ENCODE measurements at places on chromosomes 1 and 21. TPM values are rescaled to one million over a fixed set of nuclear protein-coding genes. Genes with fewer than 3 reads are reported as not detected.

The OPTC gene
- total RNA-seq, result not detected

The LCE1F gene
- not detected for total RNA-seq

The GPR37L1 gene
- 0.07 TPM for total RNA-seq

The CSMD2 gene
- total RNA-seq, result 1.1 TPM

The CHI3L2 gene
- total RNA-seq, result not detected

The SLC44A5 gene
- total RNA-seq, result 4.1 TPM

The FOXD3 gene
- total RNA-seq, result not detected

- H3K27ac ChIP-seq, result peak overlapping the region; percentile 98
- peaks cover 70% of the 10 kb centered on the region for H3K4me1 ChIP-seq
- H3K4me3 ChIP-seq, result peak overlapping the region; percentile 33
- no peaks in the 10 kb centered on the region for H3K36me3 ChIP-seq
- DNase-seq, result peak; percentile 61
Measured at GRCh38 chr1:8202182-8202905, 115.6 kb upstream of the SLC45A1 start.

- H3K36me3 ChIP-seq, result peaks cover 16% of the 10 kb centered on the region
- H3K27ac ChIP-seq, result peak overlapping the region; percentile 99
- H3K27me3 ChIP-seq, result no peaks in the 10 kb centered on the region
- DNase-seq, result peak; percentile 49
- H3K4me3 ChIP-seq, result peak overlapping the region; percentile 38
- H3K4me1 ChIP-seq, result peaks cover 31% of the 10 kb centered on the region
Measured at GRCh38 chr1:15214527-15214926, 32.5 kb upstream of the FHAD1 start.

GRCh38 chr1:157044326-157044725 lies 1.2 kb downstream of the ARHGEF11 start:
- peak overlapping the region; percentile 82 for H3K4me3 ChIP-seq
- no peaks in the 10 kb centered on the region for H3K27me3 ChIP-seq
- no peak for DNase-seq
- H3K27ac ChIP-seq, result peak overlapping the region; percentile 97
- no peaks in the 10 kb centered on the region for H3K36me3 ChIP-seq

GRCh38 chr1:103911450-103911849 lies 161.8 kb downstream of the AMY1C start:
- no peak overlapping the region for H3K4me3 ChIP-seq
- no peak overlapping the region for H3K27ac ChIP-seq
- H3K4me1 ChIP-seq, result no peaks in the 10 kb centered on the region

GRCh38 chr1:228366062-228366865 lies 40.4 kb downstream of the TRIM11 start:
- H3K4me3 ChIP-seq, result no peak overlapping the region
- H3K27me3 ChIP-seq, result no peaks in the 10 kb centered on the region
- no peak overlapping the region for H3K27ac ChIP-seq
- no peaks in the 10 kb centered on the region for H3K36me3 ChIP-seq
- peaks cover 9% of the 10 kb centered on the region for H3K4me1 ChIP-seq

DNA sequence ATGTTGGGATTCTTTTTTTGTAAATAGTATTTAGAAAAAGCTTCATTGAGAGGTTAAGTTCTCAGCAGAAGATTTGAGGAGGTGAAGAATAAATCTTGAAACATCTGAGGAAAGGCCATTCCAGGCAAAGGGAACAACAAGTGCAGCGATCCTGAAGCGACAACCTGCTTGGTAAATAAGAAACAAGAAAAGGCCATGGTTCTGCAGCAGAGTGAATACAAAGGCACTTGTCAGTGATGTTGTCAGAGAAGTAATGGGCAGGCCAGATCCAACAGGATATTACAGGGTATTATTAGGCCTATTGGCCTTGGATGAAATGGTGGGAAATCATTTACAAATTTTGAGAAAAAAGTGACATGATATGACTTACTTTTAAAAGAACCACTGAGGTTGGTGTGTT lies 960.0 kb downstream of the PLA2G4A start:
- H3K36me3 ChIP-seq, result peaks cover 3% of the 10 kb centered on the region
- no peak overlapping the region for H3K4me3 ChIP-seq
- peaks cover 5% of the 10 kb centered on the region for H3K4me1 ChIP-seq
- H3K27me3 ChIP-seq, result no peaks in the 10 kb centered on the region

DNA sequence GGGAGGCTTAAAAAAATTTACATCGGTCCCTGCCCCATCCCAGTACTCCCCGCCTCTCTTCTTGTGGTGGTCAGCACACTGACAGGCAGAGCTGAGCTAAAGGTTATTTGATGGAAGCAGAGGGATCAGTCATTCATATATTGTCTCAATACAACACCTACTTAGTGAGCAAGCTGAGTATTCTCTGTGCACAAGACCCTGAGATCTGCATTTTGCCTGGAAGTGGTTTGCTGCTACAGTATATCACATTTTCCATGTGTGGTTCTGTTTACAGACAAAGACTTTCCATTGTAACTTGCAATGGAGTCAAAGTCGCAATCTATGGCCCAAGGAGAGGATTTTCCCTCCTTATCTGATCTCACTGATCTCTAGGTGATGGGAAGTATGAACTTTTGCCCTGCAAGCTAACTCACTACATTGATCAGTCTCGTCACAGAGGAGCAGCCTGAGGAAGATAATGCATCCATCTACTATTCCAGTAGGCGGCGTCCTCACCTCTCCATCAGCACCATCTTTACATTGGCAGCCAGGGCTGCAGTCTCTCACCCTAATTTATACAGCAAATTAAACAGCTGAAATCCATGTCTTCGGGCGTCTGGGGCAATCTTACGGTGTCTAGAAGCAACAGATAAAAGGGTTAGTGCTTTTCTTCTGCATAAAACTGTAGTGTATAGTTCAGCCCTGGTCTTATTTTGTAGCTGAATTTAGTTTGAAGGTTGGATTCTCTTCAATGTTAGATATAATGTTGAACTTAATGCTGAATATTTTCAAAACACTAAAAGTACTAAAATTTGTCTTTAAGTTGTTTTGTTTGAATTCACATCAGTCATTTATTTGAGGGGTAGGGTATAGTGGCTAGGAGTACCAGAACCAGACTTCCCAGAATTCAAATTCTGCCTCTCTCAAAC lies 3.2 kb upstream of the TRAF5 start:
- H3K27me3 ChIP-seq, result no peaks in the 10 kb centered on the region
- no peak for DNase-seq
- H3K27ac ChIP-seq, result no peak overlapping the region
- H3K4me1 ChIP-seq, result peaks cover 14% of the 10 kb centered on the region
- H3K36me3 ChIP-seq, result no peaks in the 10 kb centered on the region
- H3K4me3 ChIP-seq, result no peak overlapping the region

DNA sequence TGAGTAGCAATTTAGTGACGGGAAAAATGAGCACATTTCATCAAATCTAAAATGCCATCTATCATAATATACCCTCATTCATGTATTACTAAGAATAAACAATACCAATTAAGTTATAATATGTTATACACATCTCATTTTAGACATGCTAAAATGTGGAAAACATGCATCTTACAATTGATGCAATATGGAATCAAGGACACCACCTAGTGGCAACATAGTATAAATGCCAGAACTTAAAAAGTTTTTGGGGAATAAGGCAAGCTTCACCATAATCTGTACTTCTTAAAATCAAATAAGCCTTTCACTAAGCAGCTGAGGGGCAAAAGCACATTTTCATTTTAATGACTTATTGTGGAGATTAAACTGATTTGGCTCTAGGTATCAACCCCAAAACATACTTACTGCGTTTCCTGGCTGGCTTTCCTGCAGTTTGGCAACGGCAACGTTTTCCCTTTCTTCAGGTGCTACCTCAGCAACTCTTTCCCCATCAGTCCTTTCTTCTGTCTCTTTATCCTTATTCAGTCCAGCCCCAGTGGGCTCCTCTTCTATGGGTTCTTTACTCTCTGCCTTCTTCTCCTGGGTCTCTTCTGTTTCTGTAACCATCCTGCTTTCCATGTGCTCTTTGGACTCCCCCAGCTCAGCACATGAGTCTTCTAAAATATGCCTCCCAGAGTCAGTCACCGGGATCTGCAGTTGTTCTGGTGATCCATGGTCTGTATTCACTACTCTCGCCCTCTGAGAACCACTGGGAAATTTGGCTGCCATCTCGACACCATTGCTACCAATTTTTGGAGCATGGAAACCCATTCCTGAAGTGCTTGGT lies 11.4 kb downstream of the SDE2 start:
- peaks cover 33% of the 10 kb centered on the region for H3K36me3 ChIP-seq
- no peak overlapping the region for H3K27ac ChIP-seq
- H3K27me3 ChIP-seq, result no peaks in the 10 kb centered on the region
- H3K4me3 ChIP-seq, result no peak overlapping the region
- no peaks in the 10 kb centered on the region for H3K4me1 ChIP-seq

Measured in mesothelial cell of epicardium (in vitro differentiated cells).